ENCODE measurements at places on chromosomes 3 and 15.

DNA sequence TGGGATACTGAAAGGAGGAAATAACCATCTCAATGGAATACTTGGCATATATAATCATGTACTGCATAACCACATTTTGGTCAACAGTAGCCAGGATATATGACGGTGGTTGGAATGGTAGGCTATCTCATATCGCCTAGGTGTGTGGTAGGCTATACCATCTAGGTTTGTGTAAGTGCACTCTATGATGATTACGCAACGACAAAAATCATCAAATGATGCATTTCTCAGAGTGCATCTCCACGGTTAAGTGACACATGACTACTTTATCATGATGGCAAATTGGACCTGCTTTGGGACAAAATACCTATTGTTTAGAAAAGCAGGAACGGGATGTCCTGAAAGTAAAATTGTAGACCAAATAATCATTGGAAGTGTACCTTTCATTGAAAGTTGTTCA lies 2.8 kb downstream of the MYZAP start:
- no peak for DNase-seq

DNA sequence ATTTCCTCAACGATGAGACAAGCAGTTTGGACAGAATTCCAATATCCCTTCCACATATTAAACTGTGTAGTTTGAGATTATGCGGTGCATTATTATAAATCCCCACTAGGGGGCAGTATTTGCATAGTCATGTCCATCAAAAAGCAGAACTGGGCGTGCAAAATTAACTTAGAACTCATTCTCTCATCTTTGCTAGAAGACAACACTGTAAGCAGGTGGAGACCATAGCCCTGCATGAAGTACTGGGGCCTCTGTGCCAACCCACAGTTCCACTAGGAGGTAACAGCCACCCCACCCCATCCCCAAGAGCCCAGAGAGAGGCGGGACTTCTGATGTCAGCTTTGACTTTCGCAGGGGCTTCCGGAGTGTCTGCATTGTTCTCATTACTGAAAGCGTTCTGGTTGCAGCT lies 106.6 kb upstream of the TMC3 start:
- no peak for DNase-seq

DNA sequence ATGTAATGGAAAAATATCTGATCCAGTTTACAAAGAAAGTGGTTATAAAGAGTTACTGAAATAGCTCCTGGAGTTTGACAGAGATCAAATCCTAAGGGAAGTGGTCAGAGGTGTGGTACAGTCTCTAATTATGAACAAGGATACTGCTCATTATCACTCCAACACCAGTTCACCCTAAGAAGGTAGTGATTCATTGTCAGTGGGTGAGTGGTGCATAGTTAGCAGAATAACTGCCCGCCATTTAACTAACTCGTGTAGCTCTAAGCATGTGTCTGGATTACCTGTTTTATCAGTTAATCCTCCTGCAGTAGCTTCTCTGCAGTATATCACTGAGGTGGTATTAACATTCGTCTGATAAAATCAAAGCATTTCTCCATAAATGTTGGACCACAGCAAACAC lies 700.1 kb downstream of the NLGN1 start:
- DNase-seq = no peak

DNA sequence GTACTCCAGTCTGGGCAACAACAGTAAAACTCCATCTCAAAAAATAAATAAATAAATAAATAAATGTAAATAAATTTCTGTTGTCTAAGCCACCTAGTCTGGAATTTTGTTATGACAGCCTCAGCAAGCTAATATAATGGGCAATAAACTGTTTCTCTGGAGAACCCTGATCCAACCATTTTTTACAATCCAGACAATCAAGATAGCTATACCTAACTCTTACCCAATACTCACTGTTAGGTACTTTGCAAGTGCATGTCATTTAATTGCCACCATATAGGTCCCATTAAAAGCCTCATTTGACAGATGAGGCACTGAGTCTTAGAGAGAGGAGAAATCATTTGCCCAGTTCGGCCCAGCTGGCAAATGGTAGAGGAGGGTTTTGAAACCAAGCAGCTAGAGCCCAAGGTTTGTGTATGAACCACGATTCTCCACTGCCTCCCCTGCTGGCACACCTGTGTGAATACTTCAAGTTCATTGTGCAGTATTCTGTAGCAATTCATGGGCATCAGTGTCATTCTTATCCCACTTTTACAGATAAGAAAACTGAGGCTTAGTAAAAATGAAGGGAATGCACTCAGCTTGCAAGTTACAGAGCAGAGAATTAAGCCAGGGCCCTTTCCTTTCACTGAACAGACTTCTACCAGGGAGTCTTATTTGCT lies 107.0 kb upstream of the UBE2E1 start:
- no peak for DNase-seq

- DNase-seq = no peak
These were observed 146.1 kb upstream of the SLC24A5 start for GRCh38 chr15:47974724-47975123.

DNA sequence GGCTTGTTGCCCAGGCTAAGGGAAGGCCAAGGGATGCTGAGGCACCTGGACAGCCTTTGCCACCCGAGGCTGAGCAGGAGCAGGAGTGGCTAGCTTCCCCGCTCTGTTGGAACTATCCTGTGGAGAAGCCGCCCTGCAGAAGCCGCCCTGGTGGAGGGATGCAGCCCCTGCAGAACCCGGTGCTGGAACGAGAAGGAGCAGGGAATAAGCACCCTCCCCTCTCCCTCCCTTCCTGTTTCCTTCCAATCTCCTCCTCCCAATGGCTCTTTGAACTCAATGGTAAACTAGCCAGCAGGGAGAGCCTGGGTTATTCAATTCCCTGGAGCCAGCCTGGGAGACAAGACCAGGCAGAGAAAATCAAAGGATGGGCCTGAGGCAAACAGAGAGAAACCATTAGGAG lies 11.8 kb upstream of the HRG start:
- no peak for DNase-seq

- no peak for DNase-seq
These were observed 14.4 kb downstream of the EFCC1 start for GRCh38 chr3:129015388-129016105.

DNA sequence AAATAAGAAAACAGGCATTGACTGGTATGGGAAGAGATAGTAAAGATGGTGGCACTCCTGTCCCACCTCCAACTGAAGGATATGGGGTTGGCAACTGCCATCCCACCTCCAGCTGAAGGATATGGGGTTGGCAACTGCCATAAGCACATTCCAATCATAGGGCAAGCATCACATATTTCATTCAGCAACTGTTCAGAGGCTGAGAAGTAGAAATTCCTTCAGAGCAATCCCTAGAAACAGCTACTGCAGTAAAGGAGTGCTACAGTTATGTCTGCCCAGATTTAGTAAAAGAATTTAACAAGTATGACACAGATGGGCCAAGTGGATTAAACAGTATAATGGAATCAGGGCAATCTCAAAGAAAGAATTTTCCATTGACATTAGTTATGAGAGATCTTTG lies 156.8 kb downstream of the IMPG2 start:
- DNase-seq = no peak

- DNase-seq = no peak
These were observed 462.1 kb downstream of the MFSD1 start for GRCh38 chr3:159263750-159264553.
